ENCODE measurements at places on chromosomes 12 and 14. TPM values are rescaled to one million over a fixed set of nuclear protein-coding genes. Genes with fewer than 3 reads are reported as not detected.

DNA sequence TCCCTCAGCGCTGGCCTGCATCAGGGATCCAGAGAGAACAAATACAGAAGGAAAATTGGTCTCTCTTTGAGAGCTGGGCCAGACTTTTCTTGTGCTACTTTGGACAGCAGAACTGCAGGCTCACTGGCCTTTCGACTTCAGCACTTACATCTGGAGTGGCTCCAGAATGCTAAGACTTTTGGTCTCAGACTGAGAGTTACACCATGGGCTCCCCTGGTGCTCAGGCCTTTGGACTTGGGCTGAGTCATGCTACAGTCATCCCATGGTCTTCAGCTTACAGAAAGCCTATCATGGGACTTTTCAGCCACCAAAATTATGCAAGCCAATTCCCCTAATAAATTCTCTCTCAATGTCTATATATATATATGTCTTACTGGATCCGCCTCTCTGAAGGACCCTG, 9.0 kb upstream of the CD163 start:
- DNase-seq = no peak

- peak; percentile 71 for DNase-seq
These were observed 20.5 kb downstream of the SARNP start for GRCh38 chr12:55797068-55797467.

Gene DNAJC22
- total RNA-seq = 1.1 TPM

- no peak for DNase-seq
These were observed 13.8 kb upstream of the TMTC2 start for GRCh38 chr12:82672811-82673495.

Gene GUCY2C
- total RNA-seq = not detected

Gene TCL1B
- not detected for total RNA-seq

- no peak for DNase-seq
These were observed 19.8 kb upstream of the TESC start for GRCh38 chr12:117118838-117119591.

Gene CMA1
- not detected for total RNA-seq

DNA sequence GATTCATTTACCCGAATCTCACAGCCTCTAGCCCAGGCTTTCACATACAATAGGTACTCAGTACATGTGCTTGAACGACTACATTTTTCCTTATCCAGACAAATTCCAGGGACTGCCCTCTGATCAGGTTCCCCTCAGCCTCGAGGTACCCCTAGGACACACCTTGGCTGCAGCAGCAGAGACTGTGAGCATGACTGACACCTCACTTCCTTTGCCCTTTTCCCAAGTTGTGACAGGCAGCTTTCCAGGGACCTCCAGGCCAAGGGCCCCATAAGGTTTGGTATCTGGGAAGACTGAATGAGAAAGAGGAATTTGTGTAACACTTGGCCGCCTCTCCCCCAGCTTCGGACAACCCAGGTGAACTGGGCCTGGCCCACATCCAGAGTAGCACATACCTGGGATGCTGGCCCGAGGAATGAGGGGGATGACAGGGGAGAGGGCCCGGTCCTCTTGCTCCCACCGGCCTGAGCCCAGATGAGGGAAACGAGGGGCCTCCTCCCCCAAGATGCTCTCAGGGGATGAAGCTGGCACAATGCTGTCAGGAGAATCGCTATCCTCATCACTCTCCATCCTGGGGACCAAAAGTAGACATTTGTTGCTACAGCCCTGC, 10.2 kb upstream of the PRKAG1 start:
- DNase-seq = no peak

DNA sequence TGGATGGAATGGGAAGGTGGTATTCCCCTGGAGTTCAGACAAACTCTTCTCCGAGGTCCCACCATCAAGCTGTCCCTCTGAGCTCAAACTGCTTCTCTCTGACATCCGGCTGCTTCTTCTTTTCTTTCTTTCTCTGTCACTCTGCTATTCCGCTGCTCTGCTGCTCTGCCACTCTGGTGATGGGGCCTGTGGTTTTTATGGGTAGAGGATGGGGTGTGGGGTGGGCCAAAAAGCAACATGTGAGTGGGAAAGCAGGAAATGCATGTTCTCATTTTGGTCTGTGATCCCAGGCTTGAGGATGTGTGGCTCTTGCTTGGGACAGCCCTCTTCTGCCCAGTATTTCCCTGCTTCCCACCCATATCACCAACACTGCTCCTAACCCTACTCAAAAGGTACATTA, 30.6 kb downstream of the CLECL1 start:
- DNase-seq = no peak

- no peak for DNase-seq
These were observed 15.0 kb upstream of the PIP4K2C start for GRCh38 chr12:57575771-57576612.

DNA sequence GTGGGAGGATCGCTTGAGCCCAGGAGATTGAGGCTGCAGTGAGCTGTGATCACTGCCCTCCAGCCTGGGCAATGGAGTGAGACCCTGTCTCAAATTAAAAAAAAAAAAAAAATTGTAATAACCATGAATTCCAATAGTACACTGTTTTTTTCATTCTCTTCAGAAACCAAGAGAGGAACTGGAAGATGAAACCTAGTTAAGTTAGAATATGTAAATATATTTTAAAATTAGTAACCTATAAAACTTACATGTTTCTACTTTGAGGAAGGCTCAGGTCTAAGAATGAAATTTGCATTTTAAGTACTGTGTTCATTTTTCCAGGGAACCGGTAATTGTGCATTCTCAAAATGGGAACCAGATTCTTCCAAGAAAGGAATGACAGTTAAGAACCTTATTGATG, 18.8 kb downstream of the KNTC1 start:
- DNase-seq = no peak

DNA sequence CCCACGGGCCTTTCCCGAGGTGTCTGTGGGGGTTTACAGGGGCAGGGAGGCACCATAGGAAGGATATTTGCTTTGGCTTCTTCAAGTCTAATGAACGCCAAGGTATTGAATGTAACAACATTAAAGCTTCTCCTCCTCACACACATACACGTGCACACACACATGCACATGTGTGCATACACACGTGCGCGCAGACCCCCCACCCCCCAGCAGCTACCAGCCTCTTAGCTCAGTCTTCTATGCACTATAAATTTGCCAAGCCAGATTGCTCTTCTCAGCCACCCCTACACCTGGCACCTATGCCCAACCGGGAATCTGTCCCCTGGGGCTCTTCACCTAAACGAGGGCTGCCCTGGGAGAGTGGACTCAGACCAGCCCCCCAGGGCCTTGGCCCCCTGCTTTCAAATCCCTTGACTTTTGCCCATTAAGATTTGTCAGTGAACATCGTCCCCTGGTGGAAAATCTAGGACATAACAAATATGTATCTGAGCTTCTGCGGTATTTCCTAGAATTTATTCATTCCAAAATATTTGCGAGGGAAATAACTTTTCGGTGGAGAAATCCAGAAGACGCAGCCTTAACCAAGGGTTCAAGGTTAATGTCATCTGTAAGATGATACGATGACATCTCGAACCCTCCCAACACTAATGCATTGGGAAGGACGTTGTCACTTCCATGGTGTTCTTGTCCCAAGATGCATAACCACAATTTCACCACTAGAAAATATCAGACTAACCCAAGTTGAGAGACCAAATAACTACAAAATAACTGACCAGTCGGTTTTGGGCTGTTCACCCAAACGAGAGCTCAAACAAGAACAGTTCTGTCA, 330.4 kb downstream of the MED13L start:
- peak; percentile 43 for DNase-seq

- no peak for DNase-seq
These were observed 3.6 kb upstream of the GPR132 start for GRCh38 chr14:105068818-105069217.

DNA sequence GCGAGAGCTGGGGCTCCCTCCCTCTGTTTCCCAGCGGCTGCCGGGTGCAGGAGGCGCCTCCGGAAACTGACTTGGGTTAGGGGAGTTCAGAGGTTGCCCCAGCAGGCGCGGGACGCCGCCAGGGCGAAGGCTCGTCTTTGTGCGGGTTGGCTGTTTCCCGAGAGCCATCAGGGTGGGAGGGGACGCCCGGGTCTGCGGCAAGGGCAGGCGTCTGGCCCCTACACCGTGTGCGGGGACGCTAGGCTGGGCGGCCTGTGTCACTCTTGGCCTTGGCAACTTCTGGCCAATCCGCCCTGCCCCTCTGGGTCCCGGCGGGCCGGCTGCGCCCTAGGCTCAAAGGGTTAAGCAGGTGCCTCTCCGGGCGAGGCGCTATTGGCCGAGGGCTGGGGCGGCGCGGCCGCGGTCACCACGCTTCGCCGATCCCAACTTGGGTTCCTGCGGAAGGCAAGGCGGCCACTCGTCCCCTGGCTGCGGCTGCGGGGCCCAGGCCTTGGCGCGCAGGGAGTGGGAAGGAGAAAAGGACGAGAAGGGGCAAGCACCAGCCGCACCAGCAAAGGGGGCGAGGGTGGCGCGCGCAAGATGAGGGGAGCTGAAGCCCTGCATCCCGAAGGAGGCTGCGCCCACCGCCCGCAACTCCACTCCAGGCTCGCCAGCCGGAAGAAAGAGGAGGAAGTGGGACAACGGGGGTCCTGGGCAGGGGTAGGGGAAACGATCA, 5.6 kb upstream of the NPAS3 start:
- no peak for DNase-seq

- no peak for DNase-seq
These were observed 72.3 kb downstream of the CRADD start for GRCh38 chr12:93749515-93749914.

DNA sequence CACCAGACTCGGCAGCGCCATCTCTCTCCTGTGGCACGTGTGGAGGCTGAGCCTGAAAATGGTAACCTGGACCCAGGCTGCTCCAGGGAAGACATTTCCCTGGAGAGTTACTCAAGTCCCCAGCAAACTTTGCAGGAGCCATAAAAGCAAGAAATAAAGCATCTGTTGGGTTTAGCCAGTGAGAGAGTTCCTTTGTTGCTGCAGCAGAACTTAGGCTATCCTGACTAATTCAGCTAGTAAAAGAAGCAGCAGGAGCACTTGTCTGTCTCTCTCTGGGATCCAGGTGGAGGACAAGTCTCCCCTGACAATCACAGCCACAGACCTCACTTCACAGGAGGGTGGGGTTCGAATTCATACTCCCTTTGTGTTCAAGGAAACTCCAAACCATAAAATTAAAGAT, 79.2 kb upstream of the DIO3 start:
- DNase-seq = no peak

DNA sequence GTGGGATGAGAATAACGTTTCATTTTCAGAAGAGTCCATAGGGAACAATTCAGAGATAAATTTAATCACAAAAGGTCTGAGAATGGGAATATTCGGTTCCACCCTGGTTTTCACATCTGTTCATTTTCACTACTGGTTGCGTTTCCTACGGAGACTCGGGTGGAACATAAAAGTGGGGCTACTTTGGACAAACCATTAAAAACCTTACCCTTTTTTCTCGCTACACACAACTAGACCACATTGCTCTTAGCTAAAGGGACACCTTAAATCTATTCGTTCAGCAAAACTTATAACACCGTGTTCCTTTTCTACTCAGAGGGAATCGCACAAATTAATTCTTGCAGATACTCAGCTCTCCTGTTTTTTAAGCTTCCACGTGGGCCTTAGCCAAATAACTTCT, 1.0 kb upstream of the SUDS3 start:
- DNase-seq = no peak

Gene CD9
- total RNA-seq = 1,153 TPM

- DNase-seq = peak; percentile 64
These were observed 117.4 kb downstream of the DAD1 start for GRCh38 chr14:22471545-22472121.

GRCh38 chr12:95554532-95555071, 3.3 kb upstream of the USP44 start:
- no peak for DNase-seq

Gene INSM2
- total RNA-seq = not detected

DNA sequence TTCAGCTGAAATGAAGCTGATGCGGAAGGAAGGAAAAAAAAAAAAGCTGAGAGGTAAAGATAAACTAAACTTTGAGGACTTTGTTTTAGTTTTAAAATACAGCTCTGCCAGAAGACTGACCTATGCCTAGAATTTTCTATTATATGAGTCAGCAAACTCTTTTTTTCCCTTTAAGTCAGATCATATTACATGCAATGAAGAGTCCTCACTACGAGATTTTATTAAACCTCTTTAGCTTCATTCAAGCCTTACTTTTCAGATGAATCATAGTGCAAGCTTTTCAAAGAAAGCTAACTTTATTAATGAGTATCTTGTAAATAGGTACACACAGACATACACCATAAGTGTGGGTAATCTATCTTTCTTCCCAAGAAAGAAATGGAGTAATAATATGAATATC, 57.8 kb upstream of the FSCB start:
- DNase-seq = no peak

DNA sequence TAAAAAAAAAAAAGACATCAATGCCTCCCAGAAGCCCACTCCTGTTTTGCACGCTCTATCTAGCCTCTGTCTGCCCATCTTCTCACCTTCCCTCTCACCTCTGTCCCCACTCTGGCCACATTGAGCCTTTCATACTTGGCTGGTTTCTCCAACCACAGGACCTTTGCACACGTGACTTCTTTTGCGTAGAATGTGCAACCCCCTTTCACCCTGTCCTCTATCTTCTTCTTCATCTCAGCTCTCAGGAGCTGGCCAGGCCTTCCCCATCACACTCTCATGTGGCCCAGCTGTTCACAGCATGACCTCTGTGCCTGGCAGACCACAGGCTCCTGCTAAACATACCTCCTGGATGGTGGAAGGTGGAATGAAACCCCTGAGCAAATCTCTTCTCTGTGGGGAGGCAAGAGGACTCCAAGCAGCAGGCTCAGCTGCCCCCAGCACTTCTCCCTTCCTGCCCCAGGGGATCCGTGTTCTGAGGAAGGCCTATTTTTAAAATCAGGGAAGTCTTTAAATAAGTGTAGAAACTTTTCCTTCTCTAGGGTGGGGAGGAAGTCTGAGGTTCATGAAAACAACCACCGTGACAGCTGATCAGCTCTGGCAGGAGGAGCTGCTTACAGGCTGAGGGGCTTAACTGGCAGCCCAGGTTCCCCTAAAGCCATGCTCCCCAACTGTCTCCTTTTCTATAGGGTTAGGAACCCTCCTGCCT, 11.6 kb downstream of the HVCN1 start:
- no peak for DNase-seq

Gene IAPP
- total RNA-seq = not detected

Gene FAM90A1
- not detected for total RNA-seq

DNA sequence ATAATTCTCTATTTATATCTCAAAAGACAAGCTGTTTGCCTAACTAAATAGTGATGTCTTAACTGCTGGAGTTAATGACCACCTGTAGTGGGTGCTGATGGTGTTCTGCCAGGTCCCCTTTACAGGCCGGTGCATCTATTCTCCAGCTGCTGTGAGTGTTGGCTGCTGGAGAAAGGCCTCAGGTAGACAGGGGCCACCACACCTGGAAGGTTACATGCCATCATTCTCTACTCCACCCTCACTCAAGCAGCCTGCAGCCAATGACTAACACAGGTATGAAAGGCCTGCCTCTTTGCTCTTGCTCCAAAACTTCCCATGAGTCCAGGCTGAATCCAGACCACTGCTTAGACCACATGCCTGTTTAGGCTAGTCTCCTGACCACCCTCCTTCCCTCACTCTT, 73.9 kb downstream of the RPS6KA5 start:
- no peak for DNase-seq

Gene PRKAG1
- total RNA-seq = 48.2 TPM
